Frontal cortex (tissue), 4 donors: ENCODE measurements at places on chromosomes 1 and 21. TPM values are rescaled to one million over a fixed set of nuclear protein-coding genes. Genes with fewer than 3 reads are reported as not detected.

- no peak for DNase-seq
Observed at GRCh38 chr1:31755197-31755611, 8.9 kb downstream of the ADGRB2 start.

- no peak for DNase-seq
Observed at GRCh38 chr1:13759072-13759471, 59.1 kb downstream of the PRDM2 start.

DNA sequence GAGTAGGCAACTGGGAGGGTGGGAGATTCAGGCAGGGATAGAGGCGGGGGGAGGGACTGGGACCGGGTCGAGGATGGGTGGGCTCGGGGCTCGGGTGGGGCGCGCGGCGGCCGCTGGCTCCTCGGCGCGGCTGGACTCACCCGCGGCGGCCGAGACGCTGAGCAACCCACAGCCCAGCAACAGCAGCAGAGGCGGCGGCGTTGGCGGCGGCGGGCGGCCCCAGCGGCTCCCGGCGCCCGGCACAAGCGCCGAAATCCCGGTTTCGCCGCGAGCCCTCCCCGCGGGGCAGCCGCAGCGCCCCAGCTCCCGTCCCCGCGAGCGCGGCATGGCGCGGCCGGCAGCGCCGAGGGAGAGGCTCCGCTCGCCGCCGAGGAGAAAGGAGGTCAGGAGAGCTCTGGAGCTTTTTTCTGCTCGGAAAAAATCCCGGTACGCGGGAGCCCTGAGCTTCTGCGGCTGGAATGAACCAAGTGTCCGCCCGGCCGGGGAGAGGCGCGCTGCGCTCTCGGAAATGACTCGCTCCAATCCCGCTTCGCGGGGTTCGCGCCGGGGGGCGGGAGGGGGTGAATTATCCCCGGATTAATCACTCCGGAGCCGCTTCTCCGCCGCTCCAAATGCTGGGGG lies at the start of gene CSMD2:
CSMD2 (minus strand) TSS at position 460 of the 621 bp plus-strand sequence; CDS start at position 327, 133 bp downstream.
- peak; percentile 72 for DNase-seq

- no peak for DNase-seq
Observed at GRCh38 chr1:67463298-67463955, 33.2 kb upstream of the SERBP1 start.

GRCh38 chr1:116489231-116489697 lies 81.6 kb downstream of the CD58 start:
- peak; percentile 28 for DNase-seq

The COL11A1 gene
- total RNA-seq, result 20.0 TPM

DNA sequence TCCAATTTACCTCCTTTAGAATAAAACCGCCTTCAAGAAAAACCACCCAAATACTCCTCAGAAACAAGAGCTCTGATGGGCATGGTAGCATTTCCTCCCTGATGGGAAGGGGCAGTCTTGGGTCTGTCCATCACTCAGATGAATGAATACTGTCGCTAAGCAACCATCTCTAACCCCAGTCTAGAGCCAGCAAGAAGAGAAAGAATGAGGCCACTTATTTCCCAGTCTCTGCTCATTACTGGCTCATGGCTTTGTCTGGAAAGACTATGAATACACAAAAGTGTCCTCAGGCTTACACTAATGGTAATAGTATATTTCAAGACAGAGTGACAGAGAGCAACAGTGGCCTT lies 51.0 kb upstream of the F3 start:
- no peak for DNase-seq

The NPL gene
- 24.1 TPM for total RNA-seq

The F3 gene
- total RNA-seq, result 24.9 TPM

The BGLAP gene
- total RNA-seq, result not detected

DNA sequence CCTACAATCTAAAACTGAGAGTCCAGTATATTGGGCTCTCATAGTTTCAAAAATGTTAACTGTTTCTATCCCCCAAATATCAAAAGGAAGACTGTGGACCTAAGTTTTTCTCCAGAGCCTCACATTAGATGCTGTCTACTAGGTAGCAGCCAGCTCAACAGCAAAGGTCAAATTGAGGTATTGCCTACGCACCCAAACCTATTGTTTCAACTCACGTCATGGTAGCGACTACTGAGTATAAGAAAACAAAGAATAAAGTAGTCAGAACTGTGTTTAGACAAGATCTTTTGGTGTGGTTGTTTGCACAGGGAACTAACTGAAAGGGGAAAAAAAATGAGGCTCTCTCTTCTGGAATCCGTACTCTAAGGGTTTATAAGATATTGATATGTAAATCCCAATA lies 173.2 kb downstream of the LBR start:
- DNase-seq, result no peak

The ASB17 gene
- total RNA-seq, result not detected

DNA sequence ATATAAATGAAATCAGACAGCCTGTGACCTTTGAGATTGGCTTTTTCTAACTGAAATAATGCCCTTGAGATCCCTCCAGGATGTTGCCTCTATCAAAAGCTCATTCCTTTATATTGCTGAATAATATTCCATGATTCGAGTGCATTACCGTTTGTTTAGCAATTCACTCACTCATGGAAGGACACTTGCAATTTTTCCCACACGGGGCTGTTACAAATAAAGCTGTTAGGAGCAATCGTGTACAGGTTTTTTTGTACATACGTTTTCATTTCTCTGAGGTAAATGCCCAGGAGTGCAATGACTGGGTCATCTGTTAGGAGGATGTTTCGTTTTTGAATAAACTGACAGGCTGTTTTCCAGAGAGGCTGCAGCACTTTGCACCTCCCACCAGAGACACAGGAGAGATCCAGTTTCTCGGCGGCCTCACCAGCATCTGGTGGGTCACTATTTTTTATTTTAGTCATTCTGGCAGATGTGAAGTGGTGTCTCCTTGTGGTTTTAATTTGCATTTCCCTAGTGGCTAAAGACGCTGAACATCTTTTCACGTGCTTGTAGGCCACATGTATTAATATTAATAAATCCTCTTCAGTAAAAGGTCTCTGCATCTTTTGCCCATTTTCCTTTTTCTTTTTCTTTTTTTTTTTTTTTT lies 11.0 kb downstream of the PRDM15 start:
- no peak for DNase-seq

DNA sequence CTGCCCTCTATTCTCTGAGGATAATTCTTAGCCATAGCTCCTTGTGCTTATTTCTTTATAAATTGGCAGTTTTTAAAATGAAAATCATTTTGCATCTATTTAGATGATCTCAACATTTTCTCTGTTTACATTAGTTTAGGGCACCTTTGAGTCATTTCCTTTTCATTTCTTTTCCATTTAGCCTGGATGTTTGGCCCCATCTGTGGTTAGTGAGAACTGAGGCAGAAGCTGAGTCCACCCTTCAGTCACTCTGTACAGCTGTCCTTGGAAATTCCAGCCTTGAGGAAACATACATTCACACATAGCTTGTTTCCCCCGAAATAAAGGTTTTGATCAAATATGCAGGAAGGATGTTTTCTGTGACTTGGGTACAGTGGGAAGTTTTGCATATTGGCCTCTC lies 123.7 kb downstream of the NTNG1 start:
- DNase-seq, result no peak

The LIN28A gene
- total RNA-seq, result not detected

- peak; percentile 34 for DNase-seq
Observed at GRCh38 chr1:155178441-155179111, 4.9 kb downstream of the TRIM46 start.
